ENCODE measurements at places on chromosomes 3 and 15.

DNA sequence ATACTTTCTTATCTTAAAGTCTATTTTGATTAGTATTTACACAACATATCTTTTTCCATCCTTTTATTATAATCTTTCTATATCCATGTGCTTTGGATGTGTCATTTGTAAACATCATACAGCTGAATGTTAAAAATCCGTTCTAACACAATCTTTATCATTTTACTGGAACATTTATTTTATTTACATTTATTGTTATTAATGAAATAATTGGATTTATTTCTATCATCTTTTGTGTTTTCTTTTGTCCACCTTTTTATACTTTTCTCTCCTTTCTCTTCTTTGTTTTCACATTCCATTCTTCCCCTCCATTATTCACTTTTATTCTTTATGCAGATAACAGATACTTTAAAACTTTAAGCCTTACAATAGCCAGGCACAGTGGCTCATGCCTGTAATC, 34.7 kb upstream of the CTDSPL start:
- no peak for DNase-seq

DNA sequence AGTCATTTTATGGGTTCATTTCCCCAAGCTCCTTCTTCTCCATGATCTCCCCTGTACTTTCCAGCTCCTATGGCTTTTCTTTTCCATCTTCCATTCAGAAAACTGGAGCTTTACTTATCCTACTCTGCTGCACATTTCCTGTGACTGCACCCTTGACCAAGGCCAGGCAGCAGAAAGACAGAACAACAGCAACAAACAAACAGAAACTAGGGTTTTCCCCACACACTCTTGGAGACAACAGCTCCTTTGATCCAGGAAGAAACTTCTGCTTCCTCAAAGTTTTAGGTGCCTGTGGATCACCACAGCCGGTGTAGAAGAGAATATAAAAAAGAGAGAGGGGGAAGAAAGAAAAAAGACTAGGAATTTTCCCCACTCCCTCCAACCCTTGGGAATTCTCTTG, 342.3 kb upstream of the CFAP20DC start:
- no peak for DNase-seq

DNA sequence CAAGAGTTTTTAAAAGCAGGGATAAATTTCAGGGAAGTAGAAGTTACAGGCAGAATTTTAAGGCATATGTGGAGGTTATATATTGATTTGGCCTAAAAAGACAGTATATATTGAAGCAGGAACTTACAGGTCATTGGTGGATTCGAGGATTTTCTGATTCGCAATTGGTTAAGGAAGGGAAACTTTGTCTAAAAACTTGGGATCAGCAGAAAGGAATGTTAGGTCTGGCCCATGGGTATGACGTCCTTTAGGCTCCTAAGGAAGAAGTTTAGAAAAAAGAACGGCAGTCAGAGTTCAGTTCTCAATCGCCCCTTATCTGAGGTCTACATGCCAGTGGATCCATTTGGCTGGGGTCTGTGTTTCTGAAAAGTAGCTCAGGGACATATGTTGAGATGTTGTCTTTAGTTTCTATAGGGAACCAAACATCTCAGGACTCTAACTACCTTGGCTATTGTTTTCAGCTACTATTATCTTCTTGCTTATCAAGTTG, 33.2 kb upstream of the ACP3 start:
- DNase-seq: no peak

- no peak for DNase-seq
These were observed 120.1 kb downstream of the LIPC start for GRCh38 chr15:58551764-58552504.

GRCh38 chr3:164453714-164454113, 624.6 kb downstream of the SI start:
- no peak for DNase-seq

DNA sequence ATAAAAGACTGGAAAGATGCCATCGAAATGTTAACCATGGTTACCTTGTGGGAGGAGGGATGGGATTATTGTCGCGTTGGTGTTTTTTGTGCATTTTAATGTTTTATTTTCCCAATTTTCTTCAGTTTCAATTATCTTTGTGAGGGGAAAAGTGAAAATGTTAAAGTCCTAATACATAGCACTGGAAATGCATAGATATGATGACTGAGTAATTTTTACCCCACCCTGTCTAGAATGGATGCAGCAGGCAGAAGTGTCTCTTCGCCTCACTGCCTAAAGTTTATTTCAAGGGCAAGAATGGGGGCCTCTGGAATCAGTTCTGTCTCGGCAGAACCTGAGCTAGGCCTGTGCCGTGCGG, 11.5 kb downstream of the FOXL2 start:
- no peak for DNase-seq

DNA sequence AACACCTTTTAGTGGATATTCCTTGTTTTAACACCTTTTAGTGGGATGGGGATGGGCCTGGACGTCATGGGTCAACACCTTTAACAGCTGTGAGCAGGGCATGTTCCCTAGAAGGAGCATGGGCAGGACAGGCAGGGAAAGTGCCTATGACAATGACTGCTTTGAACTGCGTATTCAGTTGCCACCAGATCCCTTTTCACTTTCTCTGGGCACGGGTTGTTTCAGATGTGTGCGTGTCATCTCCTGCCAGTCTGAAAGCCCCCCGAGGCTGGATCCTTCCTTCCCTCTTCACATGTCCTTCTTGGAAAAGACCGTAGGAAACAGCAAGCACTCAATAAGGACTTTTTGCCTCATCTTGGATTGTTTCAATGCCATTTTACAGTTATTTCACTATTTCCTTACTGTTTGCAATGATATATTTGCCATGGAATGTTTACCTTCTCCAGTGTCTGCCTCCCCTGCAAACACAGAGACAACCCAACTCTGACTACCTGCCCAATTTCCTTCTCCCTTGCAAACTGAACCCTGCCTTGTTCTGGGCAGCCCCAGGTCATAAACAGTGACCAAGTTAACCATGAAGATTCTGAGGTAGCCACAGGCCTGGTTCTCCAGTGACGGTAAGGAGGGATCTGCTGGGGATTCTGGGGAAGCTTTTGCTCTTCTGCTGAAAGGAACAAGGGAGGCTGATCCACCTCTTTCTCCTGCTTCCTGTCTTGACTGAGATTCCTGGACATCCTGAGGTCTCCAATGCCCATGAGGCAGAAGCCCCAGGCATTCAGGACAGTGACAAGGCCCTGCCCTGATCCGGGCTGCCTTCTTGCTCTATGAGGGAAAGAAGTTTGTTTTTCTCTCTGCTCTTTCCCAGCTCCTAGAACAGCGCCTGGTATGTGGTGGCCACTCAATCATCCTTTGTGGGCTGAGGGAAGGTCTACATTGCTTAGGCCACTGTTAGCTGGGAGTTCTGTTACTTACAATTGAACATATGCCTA, 51.8 kb downstream of the NOX5 start:
- DNase-seq: no peak

GRCh38 chr3:130465521-130465920, 51.5 kb upstream of the COL6A6 start:
- no peak for DNase-seq

DNA sequence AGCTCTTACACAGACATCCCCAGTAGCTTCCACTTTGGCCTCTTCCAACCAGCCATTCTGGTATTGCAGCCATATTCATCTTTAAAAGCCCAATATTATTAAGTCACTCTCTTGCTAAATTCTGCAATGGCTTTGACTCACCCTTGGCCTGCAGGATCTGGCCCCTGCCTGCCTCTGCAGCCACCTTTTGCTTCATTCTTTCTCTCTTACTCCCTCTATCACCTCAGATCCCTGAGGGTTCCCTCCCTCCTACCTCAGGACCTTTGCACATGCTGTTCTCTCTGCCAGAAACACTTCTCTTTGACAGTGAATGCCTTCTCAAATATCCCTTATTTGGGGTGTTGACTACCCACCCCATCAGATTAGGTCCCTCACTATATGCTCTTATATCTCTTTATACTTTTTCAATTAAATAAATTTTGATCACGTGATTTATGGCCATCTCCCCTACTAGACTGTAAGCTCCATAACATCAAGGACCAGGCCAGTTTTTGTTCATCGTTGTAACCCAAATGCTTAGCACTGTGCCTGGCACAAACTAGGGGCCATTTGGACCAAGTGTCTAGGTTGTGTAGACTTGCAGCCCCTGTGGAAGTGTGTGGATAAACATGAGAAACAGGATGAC, 32.3 kb upstream of the UBE2Q2 start:
- no peak for DNase-seq

- no peak for DNase-seq
These were observed 48.4 kb downstream of the IDH2 start for GRCh38 chr15:90053685-90054466.

Measured in activated CD8-positive, alpha-beta memory T cell treated with anti-CD3 and anti-CD28 coated beads for 24 hours (primary cell).